ENCODE measurements at places on chromosomes 1 and 21.

- peak; percentile 48 for DNase-seq
Measured at GRCh38 chr1:52552236-52552504, 722 bp downstream of the TUT4 start.

GRCh38 chr1:229514578-229515275 lies 6.6 kb upstream of the NUP133 start:
- no peak for DNase-seq

DNA sequence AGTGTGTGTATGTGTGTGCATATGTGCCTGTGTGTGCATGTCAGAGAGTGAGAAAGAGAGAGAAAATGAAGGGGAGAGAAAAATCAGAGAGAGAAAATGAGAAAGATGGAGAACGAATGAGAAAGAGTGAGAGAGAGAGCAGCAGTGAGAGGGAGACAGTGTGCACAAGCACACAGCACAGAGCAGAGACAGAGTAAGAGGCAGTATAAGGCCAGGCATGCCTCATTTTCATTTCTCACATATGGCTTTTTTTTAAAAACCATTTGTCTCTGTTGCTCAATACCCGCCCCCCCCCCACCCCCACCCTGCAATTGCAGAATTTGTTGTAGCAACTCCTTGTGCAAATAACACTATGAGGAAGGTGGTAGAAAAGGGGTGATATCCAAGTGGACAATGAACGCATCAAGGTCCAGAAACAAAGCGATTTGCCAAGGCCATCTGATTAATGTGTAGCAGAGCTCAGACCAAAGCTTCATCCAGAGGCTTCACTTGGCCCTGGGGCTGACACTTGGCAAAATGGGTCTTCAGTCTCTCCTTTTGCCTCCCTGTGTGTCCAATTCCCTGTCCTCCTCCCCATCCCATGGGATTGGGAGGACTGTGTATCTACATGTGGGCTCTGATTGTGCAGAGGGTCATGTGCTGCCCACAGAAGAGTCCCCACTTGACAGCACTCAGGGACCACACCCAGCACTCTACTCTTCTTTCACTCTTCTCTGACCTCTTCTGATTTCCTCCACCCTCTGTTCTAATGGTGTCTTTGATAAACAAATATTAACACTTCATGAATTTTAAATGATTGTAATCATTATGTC lies 38.9 kb upstream of the HSD3B1 start:
- no peak for DNase-seq

DNA sequence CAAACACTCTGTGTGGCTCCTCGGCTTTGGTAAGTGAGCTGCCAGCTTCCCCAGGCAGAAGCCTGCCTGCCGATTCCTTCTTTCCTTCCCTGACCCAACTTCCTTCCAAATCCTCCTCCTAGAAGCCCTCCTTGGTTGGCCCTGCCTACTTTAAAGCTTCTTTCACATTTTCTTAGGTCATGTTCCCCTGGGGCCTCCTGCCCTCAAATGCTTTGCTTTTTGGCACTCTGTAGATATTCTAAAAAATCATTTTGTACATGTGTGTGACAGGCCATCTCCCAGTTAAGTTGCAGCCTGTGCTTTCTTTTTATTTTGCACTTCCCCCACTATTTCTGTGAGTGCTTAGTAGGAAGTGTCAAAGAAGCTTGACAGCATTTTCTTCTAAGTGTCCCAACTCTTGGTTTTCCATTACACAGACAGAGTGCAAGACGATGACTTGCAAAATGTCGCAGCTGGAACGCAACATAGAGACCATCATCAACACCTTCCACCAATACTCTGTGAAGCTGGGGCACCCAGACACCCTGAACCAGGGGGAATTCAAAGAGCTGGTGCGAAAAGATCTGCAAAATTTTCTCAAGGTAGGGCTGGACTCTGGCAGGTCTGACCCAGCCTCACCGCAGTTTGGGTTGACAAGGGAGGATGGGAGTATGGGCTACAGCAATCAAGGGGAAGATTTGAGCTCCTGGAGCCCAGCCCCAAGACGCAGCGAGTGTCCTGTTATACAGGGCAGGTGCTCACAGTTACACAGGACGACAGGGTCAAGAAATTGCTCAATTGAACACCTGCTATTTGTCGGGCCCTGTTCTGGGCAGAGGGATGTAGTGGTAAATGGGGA lies at the start of gene S100A9:
TSS of gene S100A9 (plus strand) at position 2 of the 838 bp plus-strand sequence. CDS start at position 432, 430 bp downstream.
- no peak for DNase-seq

- no peak for DNase-seq
Measured at GRCh38 chr1:84133479-84133878, 10.6 kb upstream of the PRKACB start.

DNA sequence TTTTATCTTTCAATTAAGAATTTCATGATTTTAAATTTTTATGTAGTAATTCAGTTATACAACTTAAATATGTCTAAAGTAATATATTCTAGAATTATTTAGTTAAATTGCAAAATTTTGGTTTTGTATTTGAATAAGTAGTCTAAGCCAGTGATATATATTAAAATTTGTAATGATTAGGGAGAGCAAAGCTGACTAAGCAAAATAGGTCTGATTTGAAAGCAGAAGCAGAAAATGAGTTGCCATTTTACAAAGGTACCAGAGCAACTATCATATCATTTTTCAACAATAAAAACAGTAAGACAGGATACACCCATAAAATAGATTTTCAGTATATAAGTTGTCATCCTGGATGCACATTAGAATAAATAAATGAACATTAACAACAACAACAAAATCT lies 177.9 kb downstream of the COP1 start:
- no peak for DNase-seq

- peak; percentile 18 for DNase-seq
Measured at GRCh38 chr1:62725255-62725654, 37.1 kb upstream of the DOCK7 start.

GRCh38 chr1:17523321-17524041 lies 16.0 kb upstream of the ARHGEF10L start:
- no peak for DNase-seq

- no peak for DNase-seq
Measured at GRCh38 chr1:93619507-93620171, 62.0 kb downstream of the BCAR3 start.

DNA sequence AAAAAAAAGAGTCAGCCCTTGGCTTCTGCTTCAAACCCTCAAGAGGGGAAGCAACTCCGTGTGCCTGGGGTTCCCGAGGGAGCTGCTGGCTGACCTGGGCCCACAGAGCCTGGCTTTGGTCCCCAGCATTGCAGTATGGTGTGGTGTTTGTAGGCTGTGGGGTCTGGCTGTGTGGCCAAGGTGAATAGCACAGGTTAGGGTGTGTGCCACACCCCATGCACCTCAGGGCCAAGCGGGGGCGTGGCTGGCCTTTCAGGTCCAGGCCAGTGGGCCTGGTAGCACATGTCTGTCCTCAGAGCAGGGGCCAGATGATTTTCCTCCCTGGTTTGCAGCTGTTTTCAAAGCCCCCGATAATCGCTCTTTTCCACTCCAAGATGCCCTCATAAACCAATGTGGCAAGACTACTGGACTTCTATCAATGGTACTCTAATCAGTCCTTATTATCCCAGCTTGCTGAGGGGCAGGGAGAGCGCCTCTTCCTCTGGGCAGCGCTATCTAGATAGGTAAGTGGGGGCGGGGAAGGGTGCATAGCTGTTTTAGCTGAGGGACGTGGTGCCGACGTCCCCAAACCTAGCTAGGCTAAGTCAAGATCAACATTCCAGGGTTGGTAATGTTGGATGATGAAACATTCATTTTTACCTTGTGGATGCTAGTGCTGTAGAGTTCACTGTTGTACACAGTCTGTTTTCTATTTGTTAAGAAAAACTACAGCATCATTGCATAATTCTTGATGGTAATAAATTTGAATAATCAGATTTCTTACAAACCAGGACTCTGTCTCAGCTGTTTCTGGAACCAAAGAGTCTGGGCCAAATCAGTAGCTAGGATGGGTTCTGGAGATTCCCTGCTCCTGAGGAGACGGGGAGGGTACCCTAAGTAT lies 26.8 kb upstream of the KDM4A start:
- DNase-seq, result no peak

DNA sequence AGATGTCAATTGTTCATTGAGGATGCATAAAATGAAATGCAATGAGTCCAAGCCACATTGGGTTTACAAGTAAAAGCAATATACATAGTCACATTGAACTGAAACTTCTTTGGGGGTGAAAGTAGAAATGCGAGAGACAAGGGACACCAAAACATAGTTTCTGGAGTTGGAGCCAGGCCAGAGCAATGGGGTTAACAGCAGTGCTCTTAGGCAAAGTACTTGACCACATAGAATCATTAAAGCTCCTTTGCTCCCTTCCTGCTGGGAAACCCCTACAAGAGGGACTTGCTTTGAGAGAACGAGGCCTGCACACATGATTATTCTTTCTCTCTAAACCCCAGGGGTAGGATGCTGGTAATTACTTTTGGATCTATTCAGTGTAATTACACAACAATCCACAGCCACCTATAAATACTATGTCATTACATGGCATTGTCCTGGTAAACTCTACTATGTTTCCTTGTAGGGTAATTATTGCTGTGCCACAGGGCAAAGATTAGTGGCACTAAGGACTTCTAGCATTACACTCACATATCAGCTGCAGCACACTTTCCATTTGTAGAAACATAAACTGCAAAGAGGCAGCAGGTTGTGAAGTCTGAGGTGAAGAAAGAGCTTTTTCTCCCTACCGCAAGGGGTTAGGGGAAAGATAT lies 421.6 kb upstream of the PBX1 start:
- DNase-seq, result no peak

DNA sequence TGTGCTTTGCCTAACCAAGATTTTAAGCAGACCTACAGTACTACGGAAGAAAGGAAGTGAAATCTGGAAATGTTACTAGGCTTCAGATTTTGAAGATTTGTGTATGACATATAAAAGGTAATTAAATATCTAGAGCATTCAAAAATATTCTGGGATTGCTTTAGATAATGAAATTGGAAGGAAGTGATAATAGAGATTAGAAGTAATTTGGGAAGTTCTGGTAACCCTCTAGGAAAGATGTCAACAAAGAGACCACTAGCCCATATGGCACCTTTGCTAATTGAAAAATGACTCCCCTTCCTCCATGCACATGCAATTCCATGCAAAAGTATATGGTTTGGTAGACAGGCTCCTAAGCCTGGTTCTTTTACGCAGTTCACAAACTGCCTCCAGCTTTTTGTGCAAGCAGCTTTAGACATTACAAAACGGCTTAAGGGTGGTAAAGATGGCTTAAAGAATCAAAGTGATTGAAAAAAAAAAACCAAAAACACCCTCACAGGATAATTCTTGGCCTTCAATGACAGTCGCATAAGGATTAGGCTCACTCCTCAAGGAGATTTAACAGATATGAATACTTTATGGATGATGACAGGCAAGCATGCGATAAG lies 81.8 kb downstream of the LRRC7 start:
- no peak for DNase-seq

GRCh38 chr1:244393604-244394176 lies 58.0 kb downstream of the ADSS2 start:
- no peak for DNase-seq

DNA sequence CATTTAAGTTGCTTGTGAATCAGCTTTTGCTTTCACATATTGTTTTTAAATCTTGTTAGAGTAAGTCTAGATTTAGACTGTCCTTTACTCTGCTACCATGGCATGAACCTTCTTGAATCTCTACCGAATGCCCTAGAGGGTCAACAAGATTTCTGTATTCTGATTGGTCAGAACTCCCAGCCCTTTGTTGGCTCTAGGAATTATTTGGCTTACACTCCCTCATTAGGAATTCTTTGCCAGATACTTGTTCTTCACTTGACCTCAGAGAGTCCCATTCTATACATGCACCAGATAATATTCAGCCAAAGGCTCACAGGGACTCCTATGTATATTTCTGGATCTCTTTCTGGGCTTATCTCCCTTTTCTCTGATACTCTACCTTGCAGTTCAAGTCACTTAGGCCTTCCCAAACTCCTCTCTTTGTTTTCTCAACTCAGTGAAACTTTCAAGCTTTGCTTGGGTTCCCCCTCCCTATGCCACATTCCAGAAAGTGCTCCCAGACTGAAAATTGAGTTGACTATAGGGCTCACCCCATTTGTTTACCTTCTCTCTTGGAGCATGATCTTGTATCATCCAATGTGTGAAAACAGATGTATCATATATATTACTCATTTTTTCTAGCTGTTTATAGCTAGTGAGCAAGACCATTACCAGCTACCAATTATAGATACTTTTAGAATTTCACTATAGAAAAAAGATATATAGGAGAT lies 405.0 kb downstream of the PLPP3 start:
- no peak for DNase-seq

- no peak for DNase-seq
Measured at GRCh38 chr1:10121688-10122087, 88.7 kb upstream of the KIF1B start.

GRCh38 chr1:202692959-202693555 lies 17.2 kb downstream of the SYT2 start:
- no peak for DNase-seq

GRCh38 chr1:40930174-40930964 lies 49.1 kb upstream of the CTPS1 start:
- DNase-seq, result no peak

GRCh38 chr1:3948344-3948743 lies 48.3 kb upstream of the C1orf174 start:
- no peak for DNase-seq

- no peak for DNase-seq
Measured at GRCh38 chr21:44838039-44838895, 20.4 kb upstream of the SUMO3 start.

- DNase-seq, result no peak
Measured at GRCh38 chr1:20322825-20323612, 32.3 kb downstream of the VWA5B1 start.

DNA sequence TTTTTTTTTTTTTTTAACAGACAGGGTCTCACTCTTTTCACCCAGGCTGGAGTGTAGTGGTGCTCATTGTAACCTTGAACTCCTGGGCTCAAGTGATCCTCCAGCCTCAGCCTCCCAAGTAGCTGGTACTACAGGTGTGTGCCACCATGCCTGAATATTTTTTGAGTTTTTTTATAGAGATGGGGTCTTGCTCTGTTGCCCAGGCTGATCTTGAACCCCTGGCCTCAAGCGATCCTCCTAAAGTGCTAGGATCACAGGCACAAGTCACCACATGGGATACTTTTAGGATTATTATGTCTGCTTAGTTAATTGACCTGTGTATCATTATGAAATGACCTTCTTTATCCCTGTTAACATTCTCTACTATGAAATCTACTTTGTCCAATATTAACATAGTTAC lies 38.0 kb downstream of the RASSF5 start:
- no peak for DNase-seq

- DNase-seq, result no peak
Measured at GRCh38 chr1:20458717-20459116, 27.3 kb downstream of the CAMK2N1 start.

GRCh38 chr1:186985889-186986491 lies 157.2 kb downstream of the PLA2G4A start:
- peak; percentile 28 for DNase-seq

- DNase-seq, result no peak
Measured at GRCh38 chr1:204921855-204922516, 51.3 kb downstream of the NFASC start.
